ENCODE measurements at places on chromosomes 3 and 15. TPM values are rescaled to one million over a fixed set of nuclear protein-coding genes. Genes with fewer than 3 reads are reported as not detected.

The CDHR4 gene
- total RNA-seq, result not detected

The ZPLD1 gene
- total RNA-seq, result 0.43 TPM

The ANKRD63 gene
- not detected for total RNA-seq

DNA sequence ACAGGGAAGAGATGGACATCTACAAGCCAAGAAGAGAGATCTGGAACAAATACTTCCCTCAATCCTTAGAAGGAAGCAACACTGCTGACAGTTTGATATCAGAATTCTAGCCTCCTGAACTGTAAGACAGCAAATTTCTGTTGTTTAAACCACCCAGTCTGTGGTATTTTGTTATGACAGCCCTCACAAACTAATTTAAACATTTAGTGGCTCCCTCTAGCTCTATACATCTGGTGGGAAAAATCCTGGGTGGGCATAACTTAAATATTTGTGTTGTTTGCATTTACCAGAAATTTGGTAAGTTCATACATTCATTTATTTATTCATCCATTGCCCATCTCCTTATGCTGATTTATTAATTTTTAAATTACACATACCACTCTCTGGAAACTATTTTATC, 62.5 kb upstream of the GSK3B start:
- DNase-seq, result peak; percentile 29

DNA sequence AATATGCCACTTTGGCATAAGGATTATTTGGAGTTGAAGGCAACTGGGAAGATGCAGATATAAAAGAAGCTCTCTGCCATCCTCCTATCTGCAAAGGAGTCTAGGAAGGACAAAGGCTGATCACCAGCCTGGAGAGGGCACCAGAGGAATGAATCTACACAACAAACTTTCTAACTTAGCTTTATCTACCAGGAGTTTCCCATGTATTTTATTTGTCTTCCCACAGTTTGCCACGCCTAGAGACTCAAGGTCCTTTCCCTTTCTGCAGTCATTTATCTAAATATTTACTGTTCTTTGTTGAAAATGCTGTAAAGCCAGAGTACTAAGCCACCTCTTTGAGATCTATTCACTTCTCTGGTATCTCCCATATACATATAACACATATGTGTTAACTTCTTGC, 32.2 kb downstream of the GPR176 start:
- DNase-seq, result peak; percentile 73

GRCh38 chr3:125622381-125622791, 27.1 kb upstream of the OSBPL11 start:
- no peak for DNase-seq

DNA sequence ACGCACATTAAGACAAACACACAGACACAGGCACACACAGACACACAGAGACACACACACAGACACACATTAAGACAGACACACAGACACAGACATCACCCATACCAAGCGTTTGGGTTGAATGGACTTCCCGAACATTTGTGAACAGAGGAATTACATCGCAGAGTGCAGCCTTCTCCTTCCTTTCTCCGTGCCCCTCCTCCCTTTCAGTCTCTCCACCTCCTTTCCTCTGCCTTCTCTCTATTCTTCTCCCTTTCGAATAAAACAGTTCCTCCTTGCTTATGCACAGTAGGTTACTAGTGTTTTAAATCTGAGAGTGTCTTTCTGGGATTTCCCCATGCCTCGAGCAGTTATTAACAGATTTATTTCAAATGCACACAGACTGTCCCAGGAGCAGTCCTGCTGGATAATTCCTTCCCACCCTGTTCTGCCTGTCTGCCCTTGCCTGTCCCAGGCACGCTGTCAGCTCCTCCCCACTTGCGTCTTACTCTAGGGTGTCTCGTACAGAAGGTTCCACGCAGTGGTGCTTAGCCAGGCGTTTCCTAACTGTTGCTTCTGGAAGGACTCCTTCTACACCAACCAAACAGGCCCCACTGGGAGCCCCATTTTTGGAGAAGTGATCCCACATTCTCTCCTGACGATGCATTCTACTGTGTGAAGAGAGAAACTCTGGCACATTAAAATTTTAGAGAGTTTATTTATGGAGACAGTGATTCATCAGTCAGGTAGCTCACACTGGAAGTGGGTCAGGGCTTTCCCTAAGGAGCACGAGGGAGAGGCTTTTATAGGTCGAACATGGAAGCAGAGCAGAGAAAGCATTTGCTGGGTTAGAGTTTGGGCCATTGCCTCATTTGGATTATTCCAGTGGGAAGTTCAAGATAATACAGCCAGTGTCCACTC, 163.8 kb downstream of the SV2B start:
- DNase-seq, result peak; percentile 14

- DNase-seq, result peak; percentile 77
Observed at GRCh38 chr3:138696666-138697370, 88.2 kb downstream of the FAIM start.

DNA sequence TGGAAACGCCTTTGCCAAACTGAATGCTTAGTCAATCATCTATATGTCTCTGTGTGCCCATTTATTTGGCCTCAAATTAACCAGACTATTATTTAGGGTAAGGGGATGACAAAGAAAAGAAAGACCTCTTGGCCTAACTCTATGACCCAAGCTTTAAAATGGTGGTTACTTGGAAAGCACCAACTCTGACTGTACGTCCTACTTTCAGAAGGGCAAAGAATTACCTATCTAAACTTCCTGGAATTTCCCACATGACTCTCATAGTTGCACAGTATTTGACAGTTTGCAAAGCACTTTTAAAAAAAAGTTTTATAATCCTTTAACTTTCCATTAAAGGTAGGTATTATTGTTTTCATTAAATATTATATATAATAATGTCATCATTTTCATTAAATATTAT, 6.3 kb upstream of the MTHFS start:
- no peak for DNase-seq

- peak; percentile 20 for DNase-seq
Observed at GRCh38 chr3:106635271-106635670, 742.0 kb upstream of the CCDC54 start.

- no peak for DNase-seq
Observed at GRCh38 chr3:66256806-66257205, 36.0 kb downstream of the SLC25A26 start.

DNA sequence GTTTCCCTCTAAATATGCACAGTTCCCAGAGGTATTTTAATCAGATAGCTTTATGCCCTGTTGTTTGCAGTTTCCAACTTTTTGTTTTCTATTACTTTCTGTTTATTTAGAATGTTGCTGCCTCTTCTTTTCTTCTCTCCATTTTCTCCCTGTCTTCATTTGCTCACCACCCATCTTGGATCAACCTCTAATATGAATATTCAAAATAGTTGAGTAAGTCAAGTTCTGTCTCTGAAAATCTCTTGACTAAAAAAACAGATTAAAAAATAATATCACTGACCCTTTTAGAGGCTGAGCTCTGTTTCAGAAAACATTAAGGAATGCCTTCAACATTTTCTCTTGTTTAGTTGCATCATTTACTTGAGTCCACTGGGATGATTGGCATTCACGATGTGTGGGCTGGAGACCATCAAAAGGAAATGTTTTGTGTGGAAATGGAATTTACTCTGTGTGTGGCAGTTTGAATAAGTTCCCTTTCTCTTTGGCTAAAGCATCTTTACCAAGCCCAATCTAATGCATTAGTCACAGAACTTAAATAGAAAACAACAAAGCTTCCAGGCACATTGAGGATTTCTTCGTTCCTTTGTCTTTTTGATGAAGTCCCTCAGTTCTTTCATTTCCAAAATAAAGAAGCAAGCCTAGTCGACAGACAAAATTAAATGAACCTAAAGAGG, 633.9 kb upstream of the TGFBR2 start:
- peak; percentile 58 for DNase-seq

DNA sequence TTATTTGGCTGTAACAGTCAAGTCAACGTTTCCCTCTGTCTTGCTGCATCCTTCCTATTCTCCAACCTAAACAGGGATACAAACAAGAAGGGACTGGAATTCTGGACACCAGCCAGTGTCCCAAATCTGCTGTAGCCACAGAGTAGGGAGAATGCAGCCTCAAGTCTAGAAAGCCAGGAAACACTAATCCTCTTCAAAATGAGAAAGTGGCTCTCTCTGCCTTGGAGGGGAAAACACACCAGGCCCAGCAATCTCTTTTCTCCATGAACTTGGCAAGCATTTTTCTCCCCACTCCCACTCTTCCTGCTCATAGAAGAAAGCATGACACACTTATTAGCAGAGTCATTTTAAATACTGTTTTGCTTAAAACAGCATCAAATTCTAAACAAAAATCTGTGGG, 781.7 kb downstream of the SQOR start:
- DNase-seq, result no peak

DNA sequence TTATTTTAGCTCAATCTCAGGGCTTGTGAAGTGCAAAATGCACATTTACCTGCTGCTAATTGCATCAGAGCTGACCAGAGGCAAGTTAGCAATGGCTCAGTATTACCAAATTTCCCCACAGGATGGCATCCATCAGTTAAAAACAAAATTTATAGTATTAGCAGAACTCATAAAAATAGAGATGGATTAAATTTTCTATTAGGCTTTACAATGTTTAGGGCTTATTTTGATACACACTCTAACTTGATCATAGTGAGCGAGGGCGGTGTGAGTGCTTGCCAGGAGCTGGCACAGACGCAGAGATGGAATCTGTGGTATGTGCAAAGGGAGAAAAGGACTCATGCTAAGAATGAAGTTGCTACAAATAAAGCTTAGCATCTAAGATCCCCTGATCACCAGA, 241.0 kb downstream of the NSUN3 start:
- no peak for DNase-seq

- no peak for DNase-seq
Observed at GRCh38 chr3:113948015-113948917, 453 bp downstream of the ZDHHC23 start.

DNA sequence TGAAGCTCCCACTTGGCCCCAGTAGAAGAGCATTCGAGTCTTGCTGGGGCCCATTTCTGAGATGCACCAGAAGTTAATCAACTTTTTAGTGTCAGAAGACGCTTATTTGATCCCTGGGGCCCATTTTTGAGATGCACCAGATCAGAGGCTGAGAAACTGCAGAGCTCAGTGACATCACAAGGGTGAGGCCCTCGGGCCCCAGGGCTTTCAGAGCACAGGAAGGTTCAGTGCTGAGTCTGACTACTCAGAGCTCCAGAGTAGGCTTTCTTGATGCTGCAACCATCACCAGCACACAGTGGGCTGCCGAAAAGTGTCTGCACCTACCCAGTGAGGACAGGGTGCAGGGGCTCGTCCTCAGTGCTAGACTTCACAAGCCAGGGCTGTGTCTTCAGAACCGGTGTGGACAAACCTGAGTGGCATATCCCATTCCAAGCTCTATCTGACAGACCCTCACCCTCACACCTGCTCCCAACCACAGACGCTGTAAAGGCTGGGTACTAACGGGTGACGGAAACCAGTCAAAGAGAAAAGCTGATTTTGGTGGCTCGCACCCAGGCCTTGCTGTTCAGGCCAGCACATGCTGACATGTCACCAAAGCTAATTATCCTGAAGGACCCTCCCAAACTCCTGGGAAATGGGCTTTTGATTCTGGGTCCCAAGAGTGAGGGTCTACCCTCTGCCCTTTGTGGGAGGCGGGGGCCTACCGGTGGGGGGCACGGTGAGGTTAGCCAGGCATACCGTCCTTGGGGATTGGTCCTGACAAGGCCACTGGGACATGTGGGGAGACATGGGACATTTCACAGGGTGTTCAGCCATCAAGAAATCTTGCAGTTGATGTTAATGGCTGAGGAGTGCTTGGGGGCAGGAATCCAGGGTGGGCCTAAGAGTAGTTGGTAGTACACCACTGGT, 83.0 kb downstream of the PDCD6IP start:
- DNase-seq, result no peak

DNA sequence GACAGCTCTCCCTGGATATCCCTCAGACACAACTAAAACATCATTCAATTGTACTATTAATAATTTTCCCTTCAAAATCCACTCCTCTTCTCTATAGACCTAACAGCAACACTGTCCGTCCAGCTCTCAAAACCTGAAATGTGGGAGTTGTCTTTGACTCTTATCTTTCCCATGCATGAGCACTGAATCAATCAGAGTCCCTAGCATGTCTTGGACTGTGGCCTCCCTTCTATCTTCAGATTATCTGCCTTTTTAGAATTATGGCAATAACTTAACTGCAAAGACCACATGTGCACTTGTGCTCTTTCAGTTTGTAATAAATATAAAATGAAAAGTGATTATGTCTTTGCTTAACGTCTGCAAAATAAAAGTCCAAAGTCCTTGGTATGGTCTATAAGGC, 107.0 kb downstream of the UBE3A start:
- DNase-seq, result no peak

DNA sequence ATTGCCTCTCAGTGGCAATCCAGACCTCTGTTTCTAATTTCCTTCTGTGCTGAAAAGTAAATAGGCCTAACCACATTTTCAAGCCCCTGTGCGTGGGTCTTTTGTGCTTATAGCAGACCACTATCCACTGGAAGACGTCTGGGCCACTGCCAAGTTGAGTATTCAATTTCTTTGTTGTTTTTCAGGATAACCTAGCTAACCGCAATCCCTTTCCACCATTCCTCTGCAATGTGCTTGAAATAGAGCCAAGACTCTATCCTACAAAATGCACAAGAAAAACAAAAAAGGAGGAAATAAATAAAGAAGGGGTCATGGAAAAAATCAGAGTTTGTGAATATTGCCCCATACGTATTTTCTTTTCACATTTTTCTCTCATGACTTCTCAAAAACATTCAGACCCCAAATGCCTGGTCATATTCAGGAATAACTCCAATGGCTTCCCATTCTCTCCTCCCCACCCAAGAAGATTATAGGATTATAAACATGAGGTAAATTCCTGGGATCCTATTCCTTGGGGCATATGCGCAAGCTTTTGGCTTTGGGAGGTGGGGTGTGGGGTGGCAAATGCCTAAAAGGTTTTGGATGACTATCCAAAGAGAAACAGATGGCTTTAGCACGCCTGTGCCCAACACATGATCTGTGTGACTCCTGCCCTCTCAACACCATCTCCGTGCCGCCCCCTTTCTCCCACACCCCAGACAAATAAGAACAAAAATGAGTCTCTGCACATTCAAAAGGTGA, 217.9 kb upstream of the THBS1 start:
- DNase-seq, result peak; percentile 65

GRCh38 chr3:194637541-194638400, 4.6 kb upstream of the TMEM44 start:
- DNase-seq, result no peak

DNA sequence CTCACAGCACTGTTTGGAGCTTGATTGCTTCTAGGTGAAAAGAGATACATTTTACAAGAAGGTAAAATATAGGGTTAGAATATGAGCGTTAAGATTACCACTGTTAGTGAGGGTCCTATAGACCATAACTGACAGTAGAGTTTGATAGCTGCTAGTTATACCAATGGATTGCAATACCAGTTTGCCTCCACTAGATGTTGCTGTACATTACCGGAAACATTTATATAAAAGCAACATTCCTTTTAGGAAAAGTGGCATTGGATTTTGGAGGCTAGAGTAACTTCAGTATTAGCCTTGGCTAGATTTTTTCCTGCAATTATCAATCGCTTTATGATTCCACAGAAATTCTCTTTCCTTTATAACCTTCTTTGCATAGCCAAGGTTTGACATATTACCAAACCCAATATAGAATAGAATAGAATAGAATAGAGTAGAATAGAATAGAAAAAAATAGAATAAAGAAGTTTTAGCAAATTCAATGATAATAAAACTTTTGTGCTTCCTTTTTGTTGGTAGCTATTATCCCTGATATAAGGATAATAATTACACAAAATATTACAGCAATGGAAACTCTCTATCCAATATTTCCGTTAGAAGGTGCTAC, 1093.6 kb upstream of the ALCAM start:
- DNase-seq, result peak; percentile 26
